ENCODE measurements at places on chromosomes 4 and X. TPM values are rescaled to one million over a fixed set of nuclear protein-coding genes. Genes with fewer than 3 reads are reported as not detected.

GRCh38 chr4:69731847-69732246 lies 28.6 kb downstream of the SULT1B1 start:
- DNase-seq: no peak

DNA sequence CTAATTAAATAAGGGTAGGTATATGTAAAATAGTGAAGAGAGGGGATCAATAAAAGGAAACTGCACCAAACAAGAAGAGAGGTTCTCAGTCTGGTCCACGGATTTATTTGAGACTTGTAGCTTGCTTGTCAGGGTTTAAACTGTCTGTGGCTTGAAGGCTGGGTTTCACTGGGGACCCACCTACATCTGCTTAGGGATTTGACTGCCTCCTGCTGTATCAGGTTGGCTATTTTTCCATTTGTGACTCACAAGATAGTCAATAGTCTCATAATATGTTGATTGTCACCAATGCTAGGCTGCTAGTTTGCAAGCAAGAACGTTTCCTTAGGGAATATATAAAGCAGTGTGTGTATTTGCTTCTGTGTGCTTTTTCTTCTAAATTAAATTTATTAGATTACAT lies 1950.7 kb upstream of the IGFBP7 start:
- no peak for DNase-seq

GRCh38 chrX:12954376-12954775 lies 20.5 kb upstream of the TMSB4X start:
- DNase-seq: no peak

Gene AWAT2
- polyA plus RNA-seq: not detected

GRCh38 chr4:181291615-181292014 lies 951.6 kb upstream of the TENM3 start:
- DNase-seq: no peak

GRCh38 chr4:153521999-153522801 lies 56.0 kb downstream of the TMEM131L start:
- no peak for DNase-seq
